Kidney tubule cell (primary cell): ENCODE measurements at places on chromosomes 12 and 14.

DNA sequence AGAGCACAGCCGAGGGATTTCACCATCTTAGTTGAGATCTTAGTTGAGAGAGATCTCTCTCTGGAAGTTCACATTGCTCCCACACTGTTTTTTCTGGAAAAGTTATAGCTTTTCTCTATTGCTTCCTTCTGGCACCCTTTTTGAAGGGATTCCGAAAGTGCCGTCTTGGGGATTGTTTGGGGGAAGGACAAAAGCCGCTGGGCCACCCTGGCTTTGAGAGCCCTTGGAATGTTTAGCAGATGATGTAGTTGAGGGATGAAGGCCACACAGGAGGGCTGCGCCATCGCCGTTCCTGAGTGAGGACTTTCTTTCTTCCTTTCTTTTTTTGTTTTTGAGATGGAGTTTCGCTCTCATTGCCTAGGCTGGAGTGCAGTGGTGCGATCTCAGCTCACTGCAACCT, 17.7 kb downstream of the PLEKHG3 start:
- no peak for DNase-seq

DNA sequence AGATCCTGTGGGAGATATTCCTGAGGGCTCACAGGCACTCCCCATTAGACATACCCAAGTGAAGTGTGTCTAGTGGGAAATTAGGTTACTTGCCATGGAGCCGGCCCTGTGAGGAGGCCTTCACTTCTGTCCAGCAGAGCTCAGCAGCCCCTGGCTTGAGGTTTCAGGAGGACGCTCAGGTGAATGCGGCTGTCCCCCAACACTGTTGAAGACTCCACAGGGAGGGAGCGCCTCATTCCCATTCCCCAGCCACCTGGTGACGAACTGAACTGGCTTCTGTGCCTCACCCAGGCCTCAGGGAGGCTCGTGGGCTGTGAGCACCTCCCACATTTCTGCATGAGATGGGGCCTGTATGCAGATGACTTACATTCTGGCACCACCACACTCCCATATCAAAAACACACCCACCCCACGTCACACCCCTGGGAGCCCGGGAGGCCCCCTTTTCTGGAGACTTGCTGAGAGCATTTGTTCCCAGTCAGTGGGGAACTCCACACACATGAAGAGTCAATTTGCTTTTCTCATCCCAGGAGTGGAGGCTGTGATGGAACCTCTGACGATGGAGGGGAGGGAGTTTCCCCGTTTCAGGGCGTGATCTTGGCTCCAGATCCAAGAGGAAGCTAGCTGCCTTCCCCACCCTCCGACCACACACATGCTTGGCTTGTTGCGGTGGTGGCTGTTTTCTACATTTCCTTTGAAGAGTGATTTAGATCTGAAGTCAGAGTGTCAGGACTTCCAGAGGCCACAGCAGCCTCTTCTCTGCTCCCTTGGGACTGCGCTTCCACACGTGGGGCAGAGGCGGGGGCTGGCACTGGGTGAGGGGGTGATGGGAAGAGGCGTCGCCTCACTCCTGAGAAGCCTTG, 120.7 kb downstream of the ADGRD1 start:
- no peak for DNase-seq

DNA sequence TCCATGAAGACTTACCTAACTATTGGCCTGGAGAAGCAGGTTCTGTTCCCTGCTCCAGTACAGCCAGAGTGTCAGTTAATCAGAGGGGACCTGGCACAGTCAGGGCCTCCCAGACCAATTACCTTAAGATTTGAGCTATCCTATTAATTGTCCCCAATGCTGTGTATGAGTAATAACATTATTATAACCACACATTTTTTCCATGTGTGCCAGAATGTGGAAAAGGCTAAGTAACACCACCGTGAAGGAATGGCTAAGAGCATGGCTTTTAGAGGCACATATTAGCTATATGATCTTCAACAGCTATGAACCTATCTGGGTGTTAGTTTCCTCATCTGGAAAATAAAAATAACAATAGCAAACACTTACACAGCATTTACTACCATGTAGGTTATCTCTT, 111.1 kb upstream of the RAP1B start:
- no peak for DNase-seq

GRCh38 chr12:111248236-111249017, 120.5 kb downstream of the PHETA1 start:
- no peak for DNase-seq

- peak; percentile 47 for DNase-seq
Observed at GRCh38 chr12:57454566-57455373, at the start of gene INHBE. TSS of gene INHBE (plus strand) at chr12:57455307. CDS start at chr12:57455537, 230 bp downstream.

- DNase-seq = peak; percentile 11
Observed at GRCh38 chr12:18556161-18556560, 181.7 kb downstream of the PLCZ1 start.

GRCh38 chr12:100610666-100611430, 37.4 kb downstream of the GAS2L3 start:
- DNase-seq = peak; percentile 6

DNA sequence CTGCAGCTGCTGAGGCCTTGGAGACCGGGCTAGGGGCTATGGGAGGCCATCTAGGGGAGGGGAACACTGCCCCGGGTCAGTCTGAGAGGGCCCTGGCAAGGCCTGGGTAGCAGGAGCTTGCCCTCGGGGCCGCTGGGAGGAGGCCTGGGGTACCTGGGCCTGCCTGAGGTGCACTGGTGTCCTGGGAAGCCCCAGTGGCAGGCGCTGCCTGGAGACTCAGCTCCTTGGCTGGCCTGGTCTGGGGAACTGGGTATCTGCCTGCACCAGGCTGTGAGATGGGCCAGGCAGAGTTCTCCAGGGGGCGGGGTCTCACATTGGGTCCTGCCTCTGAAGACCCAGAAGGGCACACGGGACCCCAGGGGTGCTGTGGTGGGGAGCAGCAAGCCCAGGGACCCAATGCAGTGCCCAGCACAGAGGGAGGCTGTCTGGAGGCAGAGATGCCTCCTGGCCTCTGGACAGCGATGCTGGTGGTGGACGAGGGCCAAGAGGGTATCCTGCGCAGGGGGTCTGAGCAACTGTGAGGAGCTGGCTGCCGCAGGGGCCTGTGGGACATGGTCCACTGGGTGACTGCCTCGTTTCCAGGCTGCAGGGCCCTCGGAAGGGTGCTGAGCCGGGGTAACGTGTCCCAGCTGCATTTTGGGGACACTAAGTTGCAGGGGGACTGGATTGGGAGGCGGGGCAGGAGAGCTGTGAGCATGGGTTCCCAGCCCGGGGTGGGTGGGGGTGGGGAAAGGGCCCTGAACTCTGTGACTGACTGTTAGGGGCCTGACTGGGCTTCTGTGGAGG, 7.4 kb upstream of the MTA1 start:
- no peak for DNase-seq

DNA sequence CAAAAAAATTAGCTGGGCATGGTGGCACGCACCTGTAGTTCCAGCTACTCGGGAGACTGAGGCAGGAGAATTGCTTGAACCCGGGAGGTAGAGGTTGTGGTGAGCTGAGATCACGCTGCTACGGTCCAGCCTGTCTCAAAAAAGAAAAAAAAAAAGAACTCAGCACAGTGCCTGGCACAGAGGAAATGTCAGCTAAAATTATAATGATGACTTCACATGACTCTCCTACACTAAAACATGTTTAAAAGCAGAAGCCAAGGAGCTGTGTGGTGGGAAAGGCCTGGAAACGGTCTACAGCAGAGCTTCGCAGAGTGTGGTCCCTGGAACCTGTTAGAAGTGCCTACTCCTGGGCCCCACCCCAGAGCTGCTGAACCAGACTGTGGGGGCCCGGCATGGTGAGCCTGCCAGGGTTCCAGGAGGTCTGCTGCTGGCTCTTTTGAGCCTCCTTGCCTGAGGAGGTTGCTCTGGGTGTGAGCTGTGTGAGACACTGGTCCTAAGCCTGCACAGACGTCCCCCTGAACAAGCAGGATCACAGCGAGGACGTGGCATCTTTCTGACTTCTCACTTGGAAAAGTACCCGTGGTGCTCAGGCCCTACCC, 28.1 kb downstream of the TCHP start:
- no peak for DNase-seq

DNA sequence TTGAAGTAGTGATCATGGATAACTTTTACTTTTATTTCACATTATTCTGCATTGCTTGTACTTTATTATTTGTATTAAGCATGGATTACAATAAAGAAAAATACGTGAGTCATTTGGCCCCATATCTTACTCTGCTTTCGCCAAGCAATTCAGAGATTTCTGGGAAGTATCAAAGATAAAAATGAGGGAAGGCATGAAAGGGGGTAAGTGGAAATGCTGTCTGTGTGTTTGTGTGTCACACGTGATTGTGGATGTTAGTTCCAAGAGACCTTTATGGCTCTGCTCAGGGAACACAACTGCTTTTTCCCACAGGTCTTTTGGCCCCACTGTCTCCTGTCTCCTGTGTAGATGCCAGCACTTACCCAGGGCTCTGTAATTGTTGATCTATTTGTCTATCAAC, 10.5 kb downstream of the NID2 start:
- no peak for DNase-seq

- DNase-seq = peak; percentile 29
Observed at GRCh38 chr14:36605506-36605857, 23.1 kb upstream of the NKX2-8 start.

DNA sequence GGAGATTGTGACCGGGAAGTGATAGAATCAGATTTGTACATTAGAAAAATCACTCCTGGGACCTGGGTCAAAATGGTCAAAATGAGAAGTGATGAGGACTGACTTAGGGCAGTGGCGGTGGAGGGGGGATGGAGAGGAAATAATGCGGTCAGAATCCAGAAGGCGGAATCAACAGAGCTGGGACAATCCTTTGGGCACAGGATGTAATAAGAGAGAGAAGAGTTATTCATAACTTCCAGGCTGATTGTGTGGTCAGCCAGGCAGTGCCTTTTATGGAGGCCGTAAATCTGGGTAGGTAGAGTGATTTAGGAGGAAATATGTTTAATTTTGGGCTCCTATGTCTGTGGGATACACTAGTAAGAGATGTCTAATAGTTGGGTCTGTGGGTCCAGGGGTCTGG, 21.6 kb downstream of the FBXL14 start:
- no peak for DNase-seq

- peak; percentile 27 for DNase-seq
Observed at GRCh38 chr14:87994974-87995373, 2.0 kb upstream of the GALC start.

- DNase-seq = no peak
Observed at GRCh38 chr12:26113181-26113654, 11.6 kb downstream of the BHLHE41 start.

- DNase-seq = peak; percentile 95
Observed at GRCh38 chr14:61472011-61472672, 150.8 kb downstream of the PRKCH start.

GRCh38 chr14:30569216-30569902, 10.4 kb downstream of the G2E3 start:
- peak; percentile 17 for DNase-seq

GRCh38 chr12:52792185-52793029, 3.5 kb downstream of the KRT3 start:
- DNase-seq = no peak

- DNase-seq = peak; percentile 25
Observed at GRCh38 chr12:120851444-120851843, 52.7 kb downstream of the SPPL3 start.

DNA sequence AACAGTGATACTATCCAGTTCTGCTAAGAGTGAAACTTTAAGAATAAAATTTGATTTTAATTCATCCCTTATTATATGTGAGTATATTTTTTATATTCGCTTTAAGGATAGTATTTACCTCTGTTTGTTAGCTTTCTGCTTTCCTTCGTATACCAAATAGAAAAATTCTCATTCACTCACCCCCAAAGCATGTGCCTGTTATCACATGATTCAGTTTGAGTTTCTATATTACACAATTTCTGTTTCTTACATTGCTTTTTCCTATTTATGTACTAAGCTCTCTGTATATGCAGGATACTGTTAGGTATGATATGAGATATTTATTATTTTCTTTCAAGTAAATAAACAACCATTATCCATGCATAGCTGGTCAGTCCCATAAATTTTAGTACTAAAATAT, 275.2 kb downstream of the FBXL14 start:
- DNase-seq = no peak

GRCh38 chr12:79227646-79228045, 363.1 kb downstream of the SYT1 start:
- no peak for DNase-seq

GRCh38 chr12:26749781-26750180, 83.2 kb downstream of the ITPR2 start:
- DNase-seq = no peak

- no peak for DNase-seq
Observed at GRCh38 chr12:46065412-46066166, 75.2 kb upstream of the SCAF11 start.

DNA sequence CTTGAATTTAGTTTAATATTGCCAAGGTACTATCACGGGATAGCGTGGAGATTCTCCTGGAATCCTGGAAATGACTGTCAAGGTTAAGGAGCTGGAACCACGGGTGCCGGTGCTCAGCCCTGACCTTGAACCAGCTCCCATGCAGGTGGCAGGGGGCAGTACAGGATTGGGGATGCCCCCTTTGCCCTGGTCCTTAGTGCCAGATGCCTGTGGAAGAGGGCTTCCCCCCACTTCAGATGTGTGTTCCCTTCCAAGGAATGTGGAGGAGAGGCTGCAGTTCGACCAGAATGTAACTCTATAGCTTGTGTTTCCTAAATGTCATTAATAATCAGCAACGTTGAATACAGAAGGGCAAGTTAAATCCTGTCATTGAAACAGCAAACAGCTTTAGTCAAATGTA, 258.9 kb downstream of the VRK1 start:
- DNase-seq = no peak

GRCh38 chr12:61916831-61917230, 343.4 kb upstream of the USP15 start:
- peak; percentile 25 for DNase-seq

DNA sequence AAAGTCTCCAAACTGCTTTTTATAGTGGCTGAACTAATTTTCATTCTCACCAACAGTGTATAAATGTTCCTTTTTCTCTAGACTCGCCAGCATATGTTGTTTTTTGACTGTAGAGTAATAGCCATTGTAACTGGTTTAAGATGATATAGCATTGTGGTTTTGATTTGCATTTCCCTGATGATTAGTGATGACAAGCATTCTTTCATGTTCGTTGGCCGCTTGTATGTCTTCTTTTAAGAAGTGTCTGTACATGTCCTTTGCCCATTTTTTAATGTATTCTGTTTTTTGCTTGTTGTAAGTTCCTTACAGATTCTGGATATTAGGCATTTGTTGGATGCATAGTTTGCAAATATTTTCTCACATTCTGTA, 404.9 kb downstream of the FLRT2 start:
- DNase-seq = no peak

- DNase-seq = peak; percentile 41
Observed at GRCh38 chr14:95490727-95491451, 25.6 kb downstream of the SYNE3 start.

GRCh38 chr12:26271889-26272492, 76.6 kb downstream of the SSPN start:
- DNase-seq = peak; percentile 93

GRCh38 chr12:29625359-29625953, 128.0 kb upstream of the OVCH1 start:
- DNase-seq = no peak

DNA sequence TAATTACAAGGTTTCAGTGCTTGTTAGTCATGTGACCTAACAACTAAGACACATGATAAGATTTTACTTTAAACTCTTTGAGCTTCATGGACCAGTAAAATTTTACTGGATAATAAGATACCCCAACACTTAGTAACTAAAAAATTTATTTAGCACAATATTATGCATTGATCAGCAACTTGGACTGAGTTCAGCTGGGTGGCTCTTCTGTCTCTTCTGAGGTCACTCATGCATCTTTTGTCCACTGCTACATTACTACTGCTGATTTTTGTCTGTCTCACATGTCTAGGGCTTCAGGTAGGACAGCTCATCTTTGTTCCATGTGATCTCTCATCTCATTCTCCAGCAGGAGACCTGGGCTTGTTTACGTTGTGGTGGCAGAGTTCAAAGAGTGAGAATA, 370.2 kb upstream of the TMTC1 start:
- DNase-seq = no peak

GRCh38 chr12:66960704-66961690, 282.1 kb upstream of the GRIP1 start:
- DNase-seq = no peak
